ENCODE measurements at places on chromosomes 1 and 21.

DNA sequence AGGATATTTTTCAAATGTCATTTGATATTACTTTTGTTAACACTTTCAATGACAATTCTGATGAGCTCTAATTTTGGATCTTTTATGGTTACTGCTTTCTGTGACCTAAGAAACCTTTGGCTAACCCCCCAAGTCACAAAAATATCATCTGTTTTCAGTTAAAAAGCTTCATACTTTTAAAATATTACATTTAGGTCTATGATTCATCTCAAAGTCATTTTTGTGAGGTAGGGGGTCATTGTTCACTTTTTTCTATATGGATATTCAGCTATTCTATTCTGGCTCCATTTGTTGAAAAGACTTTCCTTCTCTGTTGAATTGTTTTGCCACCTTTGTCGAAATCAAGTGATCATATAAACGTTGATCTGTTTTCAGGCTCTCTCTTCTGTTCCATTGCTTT lies 44.8 kb downstream of the UCHL5 start:
- no peak for DNase-seq

- no peak for DNase-seq
These were observed 101.5 kb downstream of the PLA2G4A start for GRCh38 chr1:186930238-186930637.

- DNase-seq = no peak
These were observed 131.6 kb downstream of the DMRTB1 start for GRCh38 chr1:53590531-53591515.

DNA sequence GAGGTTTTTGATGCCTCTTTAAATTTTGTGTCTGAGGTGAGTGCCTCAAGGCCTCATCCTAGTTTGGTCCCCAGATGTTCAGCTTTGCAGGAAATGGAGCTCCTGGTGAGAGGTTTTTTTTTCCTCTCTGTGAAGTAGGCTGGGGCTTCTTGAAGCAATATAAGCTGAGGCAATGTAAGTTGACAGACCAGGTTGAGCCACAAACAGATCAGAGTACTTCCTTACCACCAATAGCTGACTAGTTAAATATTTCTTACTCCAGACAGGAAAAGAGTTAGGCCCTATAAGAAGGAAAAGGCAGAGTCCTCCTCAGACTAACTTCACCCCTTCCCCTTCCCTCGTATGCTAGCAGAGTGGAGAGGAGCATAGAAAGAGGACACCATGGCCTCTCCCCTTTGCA lies 341.0 kb downstream of the LMO4 start:
- no peak for DNase-seq

Data from HepG2 (cell line).